ENCODE measurements at places on chromosomes 13 and 19. TPM values are rescaled to one million over a fixed set of nuclear protein-coding genes. Genes with fewer than 3 reads are reported as not detected.

DNA sequence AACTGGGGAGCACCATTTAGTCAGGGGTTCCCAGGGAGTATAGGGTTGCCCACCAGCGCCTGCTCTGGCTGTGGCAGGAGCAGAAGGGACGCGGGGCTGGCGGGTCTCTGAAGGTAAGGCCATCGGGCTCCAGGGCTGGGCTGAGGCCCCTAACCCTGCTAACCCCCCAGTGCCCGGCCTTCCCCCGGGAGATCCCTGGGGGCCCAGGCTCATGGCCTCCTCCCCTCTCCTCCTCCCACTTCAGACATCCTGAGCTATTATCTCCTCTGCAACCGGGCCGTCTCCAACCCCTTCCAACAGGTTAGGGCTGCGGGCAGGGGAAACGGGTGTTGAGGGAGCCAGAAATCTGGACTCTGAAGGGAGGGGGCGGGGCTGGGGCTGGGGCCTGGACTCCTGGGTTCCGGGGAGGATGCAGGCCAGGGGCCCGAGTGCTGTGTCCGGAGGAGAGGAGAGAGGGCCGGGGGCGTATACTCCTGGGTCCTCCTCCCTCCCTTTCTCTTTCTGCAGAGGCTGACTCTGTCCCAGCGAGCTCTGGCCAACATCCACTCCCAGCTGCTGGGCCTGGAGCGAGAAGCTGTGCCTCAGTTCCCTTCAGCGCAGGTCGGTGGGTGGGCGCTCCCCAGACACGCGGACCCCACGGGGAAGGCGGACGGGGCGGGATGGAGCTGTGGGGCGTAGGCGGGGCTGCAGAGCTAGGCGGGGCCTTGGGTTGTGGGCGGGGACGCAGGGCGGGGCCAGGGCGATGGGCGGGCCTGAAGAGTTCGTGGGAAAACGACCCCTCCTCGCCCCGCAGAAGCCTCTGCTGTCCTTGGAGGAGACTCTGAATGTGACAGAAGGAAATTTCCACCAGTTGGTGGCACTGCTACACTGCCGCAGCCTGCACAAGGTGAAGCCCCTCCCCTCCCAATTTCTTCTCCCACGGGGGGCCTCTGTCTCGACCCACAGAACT lies 15.3 kb downstream of the TTYH1 start:
- DNase-seq, result peak; percentile 24

GRCh38 chr19:46508206-46508605 lies 12.5 kb upstream of the PNMA8B start:
- no peak for DNase-seq

CEP89 gene
- 9.0 TPM for polyA plus RNA-seq

GRCh38 chr13:92991692-92992091 lies 234.9 kb upstream of the GPC6 start:
- no peak for DNase-seq

- no peak for DNase-seq
Measured at GRCh38 chr13:113528101-113528812, 37.7 kb upstream of the DCUN1D2 start.

CYTH2 gene
- polyA plus RNA-seq, result 55.0 TPM

DNA sequence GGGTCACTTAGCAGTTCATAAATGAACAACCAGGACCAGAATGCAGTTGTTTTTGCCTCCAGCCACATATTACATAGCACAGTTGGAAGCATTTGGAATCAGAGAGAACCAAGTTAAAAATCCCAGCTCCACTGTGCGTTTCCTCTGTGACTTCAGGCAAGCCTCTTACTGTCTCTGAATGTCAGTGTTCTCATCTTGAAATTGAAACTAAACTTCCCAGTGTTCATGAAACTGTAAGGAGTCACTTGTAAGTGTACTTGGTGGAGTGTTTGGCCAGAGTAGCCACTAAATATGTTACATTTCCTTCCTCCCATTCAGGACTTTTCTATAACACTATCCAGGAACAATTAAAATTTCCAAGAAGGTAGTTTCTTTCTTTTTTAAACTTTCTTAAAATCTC lies 276.8 kb downstream of the KCNRG start:
- DNase-seq, result peak; percentile 7

All from small intestine (tissue), 16 donors.